Left renal cortex interstitium (tissue), 4 donors: ENCODE measurements at places on chromosomes 1 and 21.

DNA sequence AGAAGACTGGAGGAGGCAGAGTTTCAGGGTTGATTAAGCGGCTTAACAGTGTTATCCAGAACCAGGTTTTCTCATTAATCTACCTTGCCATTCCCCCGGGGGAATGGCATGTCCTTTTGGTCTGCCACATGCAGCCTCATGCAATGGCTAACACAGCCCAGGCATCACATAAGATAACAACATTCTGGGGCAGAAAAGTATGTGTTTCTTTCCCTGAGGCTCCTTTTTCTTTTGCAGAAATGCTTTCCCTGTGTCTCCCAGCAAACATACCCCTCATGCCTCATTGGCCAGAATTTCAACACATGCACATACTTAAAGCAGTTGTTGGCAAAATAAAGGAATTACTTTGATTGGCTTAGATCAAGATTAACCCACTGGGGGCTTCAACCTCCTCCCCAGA, 98.6 kb downstream of the OMA1 start:
- no peak for DNase-seq

DNA sequence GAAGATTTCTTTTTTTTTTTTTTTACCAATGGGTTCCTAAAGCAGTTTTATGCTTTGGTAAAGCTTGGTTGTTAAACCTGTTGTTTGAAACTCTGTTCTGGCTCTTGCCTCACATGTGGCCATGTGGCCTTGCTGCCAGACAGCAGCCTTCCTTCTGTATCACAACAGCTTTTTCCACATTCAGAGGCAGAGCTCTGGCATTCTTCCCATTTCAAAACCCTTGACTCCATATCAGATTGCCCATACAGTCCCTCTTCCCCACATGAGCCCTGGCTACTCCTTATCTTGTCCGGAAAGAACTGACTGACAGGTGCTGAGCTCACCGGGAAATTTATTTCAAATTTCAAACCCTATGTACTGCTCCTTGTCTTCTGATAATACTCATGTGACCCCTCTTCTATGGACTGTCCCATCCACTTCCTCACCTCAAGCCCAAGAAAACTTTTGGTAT, 38.5 kb upstream of the LAX1 start:
- no peak for DNase-seq

GRCh38 chr1:205944525-205944924, 1.3 kb upstream of the SLC26A9 start:
- DNase-seq: no peak

- DNase-seq: no peak
Measured at GRCh38 chr1:15950763-15951295, 25.1 kb downstream of the ZBTB17 start.

DNA sequence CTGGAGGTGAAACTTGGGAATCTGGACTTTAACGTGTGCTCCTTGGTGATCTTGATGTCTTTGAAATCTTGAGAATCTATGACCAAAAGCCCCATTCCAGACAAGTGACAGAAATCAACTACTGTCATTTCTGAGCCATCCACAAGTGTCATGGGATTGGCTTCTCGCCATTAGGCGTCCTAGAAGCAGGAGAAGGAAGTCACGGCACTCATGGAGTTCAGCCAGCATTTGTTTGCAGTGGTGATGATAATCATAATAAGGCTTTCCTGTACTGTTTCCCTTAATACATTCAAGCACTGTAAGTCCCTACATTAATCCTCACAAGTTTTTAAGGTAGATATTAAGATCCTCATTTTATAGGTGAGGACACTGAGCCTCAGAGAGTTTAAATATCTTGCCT, 11.9 kb downstream of the F5 start:
- no peak for DNase-seq

- no peak for DNase-seq
Measured at GRCh38 chr1:53766194-53766742, 27.3 kb upstream of the GLIS1 start.

DNA sequence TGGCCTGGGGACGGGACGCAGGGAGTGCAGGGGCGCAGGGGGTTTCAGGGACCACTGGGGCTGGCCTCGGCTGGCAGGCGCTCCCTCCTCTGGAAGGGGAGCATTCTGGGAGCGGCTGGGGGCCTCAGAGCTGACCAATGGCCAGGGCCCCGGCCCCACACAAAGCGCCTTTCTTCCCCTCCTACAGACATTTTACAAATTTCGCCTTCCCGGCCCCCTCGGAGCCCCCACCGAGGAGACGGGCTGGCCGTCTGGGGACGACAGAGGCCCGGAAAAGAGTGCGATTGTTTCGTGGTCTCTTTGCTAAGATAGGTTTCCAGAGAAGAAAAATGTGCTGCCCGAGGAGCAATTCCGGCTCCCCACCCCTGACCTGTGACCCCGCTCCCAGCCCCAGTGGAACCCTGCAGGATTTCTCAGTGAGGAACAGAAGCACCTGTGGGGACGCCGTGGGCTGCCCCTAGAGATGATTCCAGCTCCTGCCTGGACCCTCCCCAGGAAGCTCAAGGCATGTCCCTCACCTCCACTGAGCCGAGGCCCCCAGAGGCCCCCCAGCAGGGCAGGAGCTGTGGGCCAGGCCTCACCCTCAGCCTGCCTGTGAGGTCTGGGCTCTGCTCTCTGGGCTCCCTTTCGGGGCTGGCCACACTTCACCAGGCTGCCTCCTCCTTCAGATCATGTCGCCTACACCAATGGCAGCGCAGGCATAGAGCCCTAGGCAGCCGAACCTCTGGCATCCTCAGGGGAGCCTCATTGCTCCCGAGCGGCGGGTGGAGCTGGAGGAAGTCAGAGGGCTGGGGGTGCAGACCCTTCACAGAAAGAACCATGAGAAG, 15.0 kb upstream of the PLEKHG5 start:
- no peak for DNase-seq

GRCh38 chr1:32893198-32894018, 7.1 kb downstream of the HPCA start:
- DNase-seq: no peak

DNA sequence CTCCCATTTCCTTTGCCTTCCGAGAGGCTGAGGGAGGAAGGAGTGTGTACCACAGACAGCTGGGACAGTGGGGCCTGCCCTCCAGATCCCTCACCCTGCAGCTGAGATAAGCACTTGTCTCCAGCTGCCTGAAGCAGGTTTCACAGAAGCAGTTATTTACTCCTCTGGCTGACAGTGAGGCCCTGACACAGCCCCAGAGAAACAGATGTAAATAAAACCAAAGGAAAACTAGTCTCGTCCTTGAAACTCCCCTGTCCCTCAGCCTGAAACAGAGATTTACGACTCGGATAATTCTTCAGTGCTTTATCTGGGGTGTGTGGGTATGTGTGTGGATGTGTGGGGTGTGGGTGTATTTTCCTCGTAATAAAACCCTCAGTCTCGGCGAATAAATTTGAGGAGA, 181.1 kb downstream of the IGSF21 start:
- peak; percentile 59 for DNase-seq

DNA sequence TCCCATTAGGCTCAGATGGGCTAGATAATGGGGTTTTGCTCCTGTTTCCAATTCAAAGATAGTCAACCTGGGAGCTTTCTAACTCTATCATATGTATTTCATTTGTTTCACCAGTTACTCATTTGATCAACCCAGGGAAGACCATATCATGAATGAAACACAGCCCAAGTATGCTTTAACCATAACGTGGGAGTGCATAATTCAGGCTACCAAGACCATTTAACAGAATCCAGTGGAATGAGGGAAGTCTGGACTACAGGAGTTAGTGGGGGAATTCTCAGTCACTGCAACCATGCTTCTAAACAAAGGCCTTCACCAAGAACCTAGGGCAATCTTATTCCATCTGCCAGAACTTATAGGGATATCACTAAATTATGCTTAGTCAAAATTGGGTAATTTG, 15.0 kb upstream of the SLC16A1 start:
- DNase-seq: no peak

GRCh38 chr21:45111703-45112102, 37.3 kb downstream of the ADARB1 start:
- DNase-seq: no peak

DNA sequence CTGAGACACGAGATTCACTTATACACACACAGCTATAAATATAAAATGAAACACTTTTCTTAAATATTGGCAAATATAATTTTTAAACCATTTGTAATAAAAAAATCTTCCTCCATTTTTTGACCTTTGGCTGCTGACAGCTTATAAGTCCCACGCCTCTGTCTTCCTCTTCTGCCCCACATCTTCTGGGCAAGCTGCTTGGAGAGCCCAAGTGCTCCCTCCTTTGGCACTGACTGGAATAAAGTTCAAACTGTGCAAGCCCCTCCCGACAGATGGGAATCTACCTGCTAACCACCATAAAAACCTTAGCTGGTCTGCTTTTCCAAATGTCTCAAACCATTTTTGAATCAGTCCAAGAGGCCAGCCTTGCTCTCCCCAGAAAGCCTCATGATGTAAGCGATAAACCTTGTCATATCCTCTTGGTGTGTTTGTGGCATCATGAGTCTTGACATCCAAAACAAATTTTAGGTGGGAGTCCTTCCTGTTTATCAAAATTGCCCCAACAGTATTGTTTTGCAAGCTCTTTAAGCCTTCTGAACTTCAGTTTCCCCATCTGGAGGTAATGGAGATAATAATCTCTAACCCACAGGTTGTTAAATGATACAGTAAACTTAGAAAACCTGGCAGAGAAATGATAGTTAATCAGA, 99.8 kb downstream of the SNX7 start:
- DNase-seq: no peak

GRCh38 chr1:81452693-81453366, 347.9 kb upstream of the ADGRL2 start:
- DNase-seq: no peak
